ENCODE measurements at places on chromosomes 6 and 20.

- no peak for DNase-seq
Observed at GRCh38 chr6:168318090-168318489, 1.5 kb downstream of the DACT2 start.

GRCh38 chr20:57473246-57474048 lies 51.5 kb downstream of the CTCFL start:
- DNase-seq = no peak

DNA sequence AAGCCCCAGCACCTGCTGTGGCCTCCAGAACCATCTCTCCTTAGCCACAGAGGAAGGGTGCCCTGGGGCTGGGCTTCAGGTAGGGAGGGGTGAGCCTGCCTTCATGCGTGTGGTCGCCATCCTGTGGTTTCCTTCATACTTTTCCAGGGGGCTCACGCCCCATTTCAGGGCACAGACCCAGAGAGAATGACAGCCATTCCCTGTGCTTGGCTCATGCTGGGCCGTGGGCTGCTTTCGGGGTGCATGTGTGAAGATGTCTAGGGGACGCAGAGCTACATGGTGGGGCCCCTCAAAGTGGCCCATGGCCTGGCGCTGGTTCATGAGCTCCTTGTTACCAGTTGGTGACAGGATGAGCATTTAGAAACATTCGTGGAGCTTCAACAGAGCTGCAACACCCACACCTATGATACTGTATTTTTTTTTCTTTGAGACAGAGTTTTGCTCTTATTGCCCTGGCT lies 190.3 kb upstream of the SLC24A3 start:
- no peak for DNase-seq

GRCh38 chr20:23360531-23360930 lies 1.5 kb upstream of the GZF1 start:
- no peak for DNase-seq

DNA sequence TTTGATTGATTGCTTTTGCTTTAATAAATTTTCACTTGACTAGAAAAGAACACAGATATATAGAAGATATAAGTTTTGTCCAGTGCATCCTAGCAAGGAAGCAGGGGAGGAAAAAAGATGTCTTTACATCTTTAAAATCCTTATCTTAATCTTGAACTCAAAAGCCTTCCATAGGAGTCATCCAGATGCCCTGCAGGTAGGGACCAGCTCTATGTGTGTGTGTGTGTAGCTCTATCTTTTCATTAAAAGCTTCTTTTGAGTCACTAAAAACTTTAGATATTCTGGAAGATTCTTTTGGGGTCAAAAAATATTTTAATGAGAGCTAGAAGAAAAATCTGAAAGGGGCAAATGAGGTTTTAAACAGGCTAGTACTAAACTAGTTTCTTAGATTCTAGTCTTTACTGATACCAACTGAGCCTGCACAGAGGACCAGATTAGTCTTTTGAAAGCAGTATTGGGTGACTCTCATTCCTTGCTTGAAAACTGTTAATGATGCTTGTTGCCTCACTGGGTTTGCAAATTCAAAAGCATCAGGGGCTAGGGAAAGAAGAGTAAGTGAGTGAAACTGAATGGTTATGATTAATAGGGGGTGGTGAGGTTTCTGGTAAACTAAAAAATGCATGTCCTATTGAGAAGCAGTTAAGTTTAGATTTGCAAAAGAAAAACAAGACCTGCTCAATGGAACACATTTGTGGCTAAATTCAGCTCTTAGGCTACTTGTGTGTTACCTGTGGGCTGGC lies 40.6 kb upstream of the JAG1 start:
- DNase-seq = no peak

Data from activated naive CD8-positive, alpha-beta T cell treated with anti-CD3 and anti-CD28 coated beads, Interleukin-2, amount 50 U/mL, for 16 hours (primary cell).